ENCODE measurements at places on chromosomes 12 and 14. TPM values are rescaled to one million over a fixed set of nuclear protein-coding genes. Genes with fewer than 3 reads are reported as not detected.

DNA sequence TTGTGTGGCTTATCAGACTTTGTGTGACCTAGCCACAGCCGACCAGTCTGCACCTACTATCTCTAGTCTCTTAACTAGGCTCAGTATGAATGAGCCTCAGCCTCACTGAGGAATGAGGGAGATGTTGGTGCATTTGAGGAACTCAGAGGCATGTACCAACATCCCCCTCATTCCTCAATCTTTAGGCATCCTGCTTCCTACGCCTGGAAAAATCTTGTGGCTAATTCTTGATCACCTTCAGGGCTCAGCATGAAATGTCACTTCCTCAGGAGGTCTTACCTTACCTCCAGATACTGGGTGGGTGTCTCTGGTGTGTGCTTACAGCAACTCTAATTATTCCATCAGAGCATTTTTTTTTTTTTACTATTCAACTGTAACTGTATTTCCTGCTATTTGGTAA is 148.8 kb upstream of the TMCC3 start:
- no peak for DNase-seq

GRCh38 chr12:49716553-49716952 is 9.3 kb upstream of the FMNL3 start:
- no peak for DNase-seq

GRCh38 chr14:63512861-63513260 is 30.3 kb downstream of the PPP2R5E start:
- DNase-seq, result no peak

The PLBD1 gene
- total RNA-seq, result 37.5 TPM
